Occipital lobe (tissue), 3 donors: ENCODE measurements at places on chromosomes 6 and 20.

DNA sequence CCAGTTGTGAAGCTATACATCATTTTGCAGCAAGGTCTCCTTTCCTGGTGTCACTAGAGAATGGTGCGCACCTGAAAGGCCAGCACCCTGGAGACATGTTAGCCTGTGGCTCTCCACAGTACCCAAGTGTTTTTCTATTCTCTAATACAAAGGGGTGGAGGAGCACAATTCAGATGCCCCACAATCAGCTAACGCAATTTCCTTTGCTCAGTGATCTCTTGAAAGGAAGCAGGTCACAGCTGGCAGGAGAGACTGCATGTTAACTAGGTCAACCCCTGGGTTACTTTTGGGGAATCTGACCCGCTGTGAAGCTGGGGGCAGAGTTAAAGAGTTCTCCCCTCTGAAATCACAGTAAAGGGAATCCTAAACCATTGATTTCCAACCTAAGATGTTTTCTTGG, 92.5 kb downstream of the B3GAT2 start:
- no peak for DNase-seq

DNA sequence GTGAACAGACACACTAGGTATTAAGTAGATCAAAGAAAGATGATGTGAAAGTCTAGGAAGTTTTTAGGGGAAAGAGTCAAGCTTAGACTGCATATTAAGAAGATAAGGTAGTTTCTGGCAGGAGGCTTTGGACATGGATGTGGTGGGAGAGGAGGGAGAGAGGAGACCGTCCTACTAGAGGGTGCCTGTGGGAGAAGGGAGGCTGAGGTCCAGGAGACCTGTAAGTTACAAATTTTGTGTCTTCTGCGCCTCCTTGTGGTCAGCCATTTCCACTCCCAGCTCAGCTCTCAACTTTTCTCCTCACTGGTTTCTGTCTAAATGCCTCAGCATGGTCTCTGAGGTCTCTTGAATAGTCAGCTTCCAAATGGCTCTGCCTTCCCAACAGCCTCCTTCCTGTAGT, 193.5 kb downstream of the UNC5CL start:
- no peak for DNase-seq

DNA sequence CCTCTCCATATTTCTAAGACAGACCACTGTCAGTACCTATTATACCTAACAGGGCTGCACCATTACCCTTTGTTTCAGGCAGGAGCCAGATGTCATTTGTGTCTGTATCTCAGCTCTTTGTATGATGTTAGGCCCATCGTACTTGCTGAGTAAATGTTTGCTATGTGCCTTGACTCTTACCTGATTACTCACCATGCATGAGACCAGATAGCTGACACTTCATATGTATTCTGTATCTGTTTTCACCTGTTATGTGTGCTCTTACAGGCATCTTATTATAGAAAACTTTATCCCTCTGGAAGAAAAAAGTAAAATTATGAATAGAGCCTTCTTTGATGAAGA, 31.7 kb upstream of the ASXL1 start:
- no peak for DNase-seq

- no peak for DNase-seq
These were observed 61.8 kb downstream of the RPP40 start for GRCh38 chr6:4941782-4942672.

DNA sequence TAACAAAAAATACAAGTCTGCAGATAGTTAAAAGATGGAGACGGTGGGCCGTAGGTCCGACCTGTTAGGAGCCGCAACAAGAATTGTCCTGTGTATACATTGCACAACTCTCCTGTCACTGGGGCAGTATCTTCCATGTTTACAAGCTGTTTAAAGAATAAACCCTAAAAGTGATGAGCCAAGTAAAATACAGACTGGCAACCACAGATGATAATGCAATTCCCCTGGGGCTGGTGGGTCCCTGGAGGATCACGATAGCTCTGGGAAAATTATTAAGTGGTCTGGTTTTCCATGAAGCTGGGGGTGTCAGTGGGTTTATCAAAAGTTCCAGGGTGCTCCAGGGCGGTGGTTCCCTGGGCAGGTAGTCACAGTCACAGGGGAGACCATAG, 8.1 kb upstream of the FAM50B start:
- no peak for DNase-seq

- no peak for DNase-seq
These were observed 106.0 kb downstream of the FOXO3 start for GRCh38 chr6:108666656-108667260.

DNA sequence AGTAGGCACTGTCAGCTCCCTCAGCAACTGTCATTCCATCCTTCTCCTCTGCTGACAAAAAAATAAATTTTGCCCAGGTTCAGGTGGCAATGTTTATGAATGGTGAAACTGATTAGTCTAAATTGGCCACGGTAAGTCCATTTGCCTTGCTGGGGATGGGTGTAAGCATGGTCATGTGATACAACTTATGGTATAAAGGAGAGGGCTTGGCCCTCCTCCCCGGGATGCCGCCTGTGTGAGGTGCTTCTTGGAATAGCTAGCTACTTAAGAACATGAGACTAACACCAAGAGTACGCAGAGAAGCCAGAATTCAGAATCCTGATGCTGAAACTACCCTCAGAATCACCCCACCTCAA, 94.4 kb upstream of the MAP7 start:
- no peak for DNase-seq

GRCh38 chr20:31842471-31843157, 2.8 kb downstream of the FOXS1 start:
- DNase-seq = no peak

DNA sequence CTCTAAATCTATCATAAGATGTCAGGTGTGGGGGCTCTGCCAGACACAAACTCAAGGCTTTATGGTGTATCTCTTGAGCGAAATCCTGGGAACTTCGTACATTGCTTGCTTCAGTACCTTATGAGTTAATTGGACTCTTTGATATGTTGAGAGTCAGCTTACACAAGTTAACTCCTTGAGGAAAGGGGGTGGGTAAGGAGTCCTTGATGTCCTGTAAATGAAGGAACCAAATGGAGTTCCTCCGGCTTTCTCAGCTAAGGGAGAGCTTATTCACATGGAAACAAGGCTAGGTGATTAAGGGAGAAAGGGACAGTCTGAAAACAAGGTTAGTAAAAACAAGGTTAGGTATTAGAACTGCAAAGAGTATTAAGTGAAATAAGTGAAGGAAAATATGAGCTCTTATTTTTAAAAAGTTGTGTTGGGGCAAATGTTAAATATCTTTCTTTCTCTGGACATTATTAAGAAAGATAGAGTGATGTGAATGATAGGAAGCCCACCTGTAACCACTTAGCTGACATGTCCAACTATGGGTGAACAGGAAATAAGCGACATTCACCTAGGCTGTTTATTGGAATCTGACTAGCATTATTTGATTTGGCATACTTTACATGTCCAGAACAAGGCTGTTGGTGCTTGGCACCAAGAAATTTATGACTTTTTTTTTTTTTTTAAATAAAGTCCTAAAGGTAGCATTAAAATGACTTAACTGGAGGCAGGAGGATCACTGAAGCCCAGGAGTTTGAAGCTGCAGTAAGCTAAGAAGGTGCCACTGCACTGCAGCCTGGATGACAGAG, 26.5 kb downstream of the GTF2H5 start:
- DNase-seq = no peak

- peak; percentile 52 for DNase-seq
These were observed 9.6 kb downstream of the DYNLRB1 start for GRCh38 chr20:34525709-34526416.

DNA sequence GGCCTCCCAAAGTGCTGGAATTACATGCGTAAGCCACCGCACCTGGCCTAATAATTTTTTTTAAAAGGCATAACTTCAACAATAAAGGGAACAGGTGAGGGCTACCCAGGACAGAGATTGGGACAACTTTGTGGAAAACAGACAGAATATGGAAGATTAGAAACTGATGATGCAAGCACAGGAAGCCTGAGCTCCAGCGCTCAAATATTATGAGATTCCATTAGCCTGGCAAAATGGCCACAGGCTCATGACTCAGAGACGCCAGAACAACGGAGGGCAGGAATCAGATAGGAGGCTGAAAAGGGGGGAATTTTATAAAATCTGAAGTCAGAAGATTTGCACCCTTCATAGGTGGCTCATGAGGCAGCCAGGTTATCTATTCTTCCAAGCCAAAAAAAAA, 103.1 kb upstream of the MRPS10 start:
- DNase-seq = no peak

DNA sequence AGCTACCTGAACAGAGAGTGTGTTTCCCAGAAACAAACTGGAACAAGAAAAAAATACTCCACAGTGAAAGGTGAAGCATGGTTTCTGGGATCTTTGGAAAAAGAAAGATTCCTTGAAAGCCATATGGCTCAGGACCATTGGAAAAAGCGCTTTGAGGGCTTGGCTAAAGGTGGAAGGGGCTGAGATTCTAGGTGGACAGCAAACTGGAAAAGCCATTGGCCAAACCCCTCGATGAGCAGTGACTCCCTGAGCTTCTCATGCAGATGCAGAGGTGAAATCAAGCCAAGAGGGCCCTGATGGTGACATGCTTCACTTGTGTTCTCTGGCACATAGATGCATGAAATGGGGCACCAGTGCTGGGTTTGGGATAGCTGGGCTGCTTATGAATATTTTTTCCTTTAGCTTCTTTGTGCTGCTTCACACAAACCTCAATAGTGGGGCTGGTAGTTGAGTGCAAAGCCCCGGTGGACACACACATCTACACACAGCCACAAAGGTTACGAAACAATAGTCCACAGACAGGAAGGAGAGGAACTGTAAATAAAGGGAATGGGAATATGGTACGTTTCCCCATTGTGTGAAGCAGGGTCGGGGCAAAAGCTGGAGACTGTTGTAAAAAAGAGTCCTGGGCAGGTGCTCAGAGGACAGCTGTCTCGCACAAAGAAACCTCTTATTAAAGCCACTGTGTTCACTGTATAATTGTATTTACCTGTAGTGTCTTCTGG, 117.8 kb downstream of the FOXA2 start:
- no peak for DNase-seq

- no peak for DNase-seq
These were observed 28.8 kb downstream of the MTHFD1L start for GRCh38 chr6:150894191-150894744.

DNA sequence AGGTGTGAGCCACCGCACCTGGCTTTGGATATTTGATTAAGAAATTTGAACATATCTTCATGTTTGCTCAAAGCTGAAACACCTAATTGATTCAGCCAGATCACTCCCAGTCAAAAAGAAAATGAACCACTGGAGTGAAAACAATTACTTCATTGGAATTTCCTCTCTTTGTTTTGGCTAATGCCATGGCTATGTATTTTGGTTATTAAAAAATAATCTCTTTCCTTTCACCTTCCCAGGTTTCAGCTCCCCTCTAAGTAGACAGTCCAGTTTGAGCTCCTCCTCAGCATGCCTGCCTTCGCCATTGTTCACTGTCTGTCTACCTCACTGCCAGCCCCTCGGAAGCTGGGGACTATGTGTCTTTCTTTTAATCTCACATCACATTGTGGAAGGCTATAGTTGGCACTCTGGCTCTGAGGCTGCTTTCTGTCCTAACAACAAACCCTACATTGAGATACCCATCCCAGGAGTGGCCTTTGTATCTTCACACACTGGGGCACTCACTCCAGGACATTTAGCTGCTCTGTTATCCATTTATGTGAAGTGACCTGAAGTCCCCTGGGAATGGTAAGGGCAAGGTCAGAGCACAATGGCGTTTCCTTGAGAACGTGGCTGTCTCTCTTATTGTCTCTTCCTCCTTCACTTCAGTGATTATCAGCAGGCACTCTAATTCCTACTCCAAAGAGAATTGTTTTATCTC, 764.0 kb upstream of the CITED2 start:
- no peak for DNase-seq

- DNase-seq = no peak
These were observed 15.0 kb downstream of the CALHM6 start for GRCh38 chr6:116476002-116476678.

DNA sequence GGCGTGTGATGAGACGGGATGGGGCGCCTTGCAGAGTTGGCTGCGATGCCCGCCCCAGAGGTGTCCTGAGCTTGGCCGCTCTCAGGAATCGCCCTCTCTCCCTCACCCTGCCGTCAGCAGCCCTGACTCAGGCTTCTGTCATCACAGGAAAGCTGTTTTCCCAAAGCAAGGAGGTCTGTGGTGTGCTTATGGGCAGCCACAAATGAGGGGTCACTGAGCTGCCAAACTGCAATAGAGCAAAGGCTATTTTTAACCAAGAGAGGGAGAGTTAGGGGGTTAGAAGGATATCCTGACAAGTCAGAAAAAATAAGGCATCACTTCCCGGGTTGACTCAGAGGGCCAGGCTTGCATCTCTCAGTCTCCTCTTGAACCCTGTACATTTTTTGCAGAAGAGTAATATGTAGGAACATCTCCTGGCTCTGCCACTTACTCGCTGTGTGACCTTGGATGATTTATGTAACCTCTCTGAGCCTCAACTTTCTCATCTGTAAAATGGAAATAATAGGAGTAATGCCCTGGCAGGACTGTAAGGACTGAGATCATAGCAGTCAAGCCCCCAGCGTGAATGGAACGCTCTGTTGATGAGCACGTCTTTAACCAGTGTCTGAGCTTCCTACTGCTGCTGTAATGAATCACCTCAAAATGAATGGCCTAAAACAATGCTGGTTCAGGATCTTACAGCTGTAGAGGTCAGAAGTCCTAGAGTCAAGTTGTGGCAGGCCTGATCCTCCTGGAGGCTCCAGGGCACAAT, 181.9 kb downstream of the NFATC2 start:
- DNase-seq = no peak
